ENCODE measurements at places on chromosomes 5 and 9.

GRCh38 chr9:79134654-79135053, 437.1 kb upstream of the TLE4 start:
- no peak for DNase-seq

GRCh38 chr5:31477516-31477915, 54.4 kb downstream of the DROSHA start:
- no peak for DNase-seq

DNA sequence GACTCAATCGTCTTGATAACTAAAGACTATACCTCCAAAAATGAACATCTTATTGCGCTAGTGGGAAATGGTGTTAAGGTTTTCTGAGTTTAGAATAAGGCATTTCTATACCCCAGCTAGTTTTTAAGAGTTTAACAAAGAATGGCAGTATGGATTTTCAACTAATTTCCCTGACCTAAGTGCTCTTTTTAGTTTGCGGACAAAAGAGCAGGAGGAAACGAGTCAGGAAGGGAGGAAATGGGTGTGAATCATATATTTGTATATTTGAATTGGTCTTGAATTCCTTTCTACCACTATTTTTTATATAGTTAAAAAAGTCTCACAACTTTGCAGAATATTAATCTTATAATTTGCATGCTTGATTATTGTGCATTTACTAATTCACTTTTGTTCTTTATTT, 516.3 kb upstream of the ZNF608 start:
- DNase-seq = no peak

DNA sequence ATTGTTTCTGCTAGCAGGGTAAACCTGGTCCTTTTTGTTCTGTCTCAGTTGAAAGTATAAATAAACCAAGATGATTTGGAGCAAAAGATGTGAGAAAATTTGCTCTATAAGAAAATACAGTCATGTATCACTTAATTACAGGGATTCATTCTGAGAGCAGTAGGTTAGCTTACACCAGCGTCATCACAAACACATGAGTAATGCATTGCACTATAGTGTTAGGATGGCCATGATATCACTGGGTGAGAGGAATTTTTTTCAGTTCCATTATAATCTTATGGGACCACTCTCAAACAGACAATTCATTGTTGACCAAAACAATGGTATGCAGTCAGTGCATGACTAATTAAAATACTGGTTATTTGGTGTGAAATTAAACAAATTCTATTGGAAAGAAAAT, 430.9 kb downstream of the CHSY3 start:
- no peak for DNase-seq

DNA sequence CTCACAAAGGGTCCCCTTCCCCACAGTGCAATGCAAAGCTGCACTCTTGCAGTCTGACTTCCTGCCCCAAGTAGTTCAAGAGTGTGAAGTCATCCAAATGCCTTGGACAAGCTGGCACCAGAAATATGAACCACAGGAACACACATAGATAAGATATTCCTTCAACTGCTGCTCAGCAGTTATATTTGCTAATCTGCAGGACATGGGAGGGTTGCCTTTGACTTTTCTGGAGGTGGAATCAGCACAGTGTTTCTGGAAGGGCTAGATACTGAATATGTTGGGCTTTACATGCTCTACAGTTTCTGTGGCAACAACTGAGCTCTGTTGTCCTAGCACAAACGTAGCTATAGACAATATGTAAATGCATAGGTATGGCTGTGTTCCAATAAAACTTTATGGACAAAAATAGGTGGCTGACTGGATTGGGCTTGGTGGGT, 96.7 kb upstream of the PCA3 start:
- no peak for DNase-seq

GRCh38 chr5:140055152-140055551, 12.1 kb upstream of the NRG2 start:
- DNase-seq = no peak

- no peak for DNase-seq
Observed at GRCh38 chr5:38008198-38008597, 168.4 kb upstream of the GDNF start.

GRCh38 chr9:90523958-90524357, 118.7 kb downstream of the DIRAS2 start:
- DNase-seq = no peak

DNA sequence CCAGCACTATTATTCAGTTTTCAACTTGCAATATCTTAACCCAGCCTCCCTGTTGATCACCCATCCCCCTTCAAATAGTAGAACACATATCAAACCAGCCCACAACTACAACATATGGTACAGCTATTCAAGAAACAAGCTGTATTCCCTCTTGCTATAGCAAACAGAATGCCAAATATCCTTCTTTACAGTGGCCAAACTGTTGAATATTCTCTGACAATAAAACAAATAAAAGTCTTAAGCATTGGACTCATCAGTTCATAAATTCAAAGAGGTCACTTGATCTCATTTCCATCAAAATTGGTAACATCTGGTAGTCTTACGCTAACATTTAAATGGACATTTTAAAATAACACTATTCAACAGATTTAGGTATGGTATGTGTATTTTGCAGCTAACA, 350.8 kb downstream of the EFNA5 start:
- no peak for DNase-seq

DNA sequence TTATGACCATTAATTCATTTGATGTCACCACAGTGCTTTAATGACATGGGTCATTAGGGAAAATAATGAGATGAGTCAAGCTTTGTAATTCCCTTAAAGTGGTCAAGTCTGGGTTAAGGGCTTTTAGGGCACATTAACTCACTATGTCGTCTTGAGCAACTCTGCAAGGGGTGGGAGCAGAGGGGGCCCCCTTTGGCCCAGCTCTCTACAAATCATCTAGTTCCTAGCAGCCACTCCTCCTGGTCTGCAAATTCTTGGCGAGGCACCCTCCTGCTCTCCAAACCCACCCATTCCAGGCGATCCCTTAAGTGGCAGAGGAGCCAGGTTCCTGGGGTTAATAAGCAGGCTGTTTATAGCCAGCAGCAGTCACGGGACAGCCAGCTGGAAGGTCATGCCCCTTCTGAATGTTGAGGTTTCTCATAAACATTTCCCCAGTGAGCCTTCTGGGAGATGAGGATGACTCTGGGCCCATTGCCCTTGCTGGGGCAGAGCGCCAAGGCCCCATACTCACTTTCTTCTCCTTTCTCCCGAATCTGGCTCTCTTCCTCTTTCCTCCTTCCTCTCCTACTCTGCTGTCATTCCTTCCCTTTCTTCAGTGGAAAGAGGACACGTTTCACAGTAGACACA, 14.3 kb upstream of the GPX3 start:
- no peak for DNase-seq

GRCh38 chr9:91044354-91044753, 242.7 kb downstream of the SYK start:
- no peak for DNase-seq

GRCh38 chr5:154271936-154272514, 81.5 kb downstream of the GALNT10 start:
- DNase-seq = no peak

DNA sequence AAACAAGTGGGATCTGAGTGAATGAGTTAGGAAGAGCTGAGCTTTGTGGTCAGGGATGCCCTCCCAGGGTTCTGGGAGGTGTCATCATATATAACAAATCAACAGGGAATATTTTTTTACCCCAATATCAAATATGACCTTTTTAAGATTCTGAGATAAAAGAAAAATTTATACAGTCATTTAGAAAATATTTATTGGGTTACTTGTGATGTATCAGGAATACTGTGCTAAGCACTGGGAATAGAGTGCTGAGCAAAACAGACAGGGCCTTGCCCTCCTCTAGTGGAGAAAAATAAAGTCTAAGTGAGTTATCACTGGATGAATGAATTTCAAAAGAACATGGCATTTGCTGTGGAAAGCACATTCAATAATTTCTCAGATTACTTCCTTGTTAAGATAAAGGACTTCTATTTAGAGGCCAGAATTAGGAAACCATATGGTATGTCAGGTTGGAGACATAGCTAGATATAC, 102.9 kb downstream of the BOD1 start:
- no peak for DNase-seq

GRCh38 chr5:160773646-160774410, 78.2 kb downstream of the ATP10B start:
- no peak for DNase-seq

GRCh38 chr5:19531374-19531952, 456.5 kb downstream of the CDH18 start:
- DNase-seq = peak; percentile 15

DNA sequence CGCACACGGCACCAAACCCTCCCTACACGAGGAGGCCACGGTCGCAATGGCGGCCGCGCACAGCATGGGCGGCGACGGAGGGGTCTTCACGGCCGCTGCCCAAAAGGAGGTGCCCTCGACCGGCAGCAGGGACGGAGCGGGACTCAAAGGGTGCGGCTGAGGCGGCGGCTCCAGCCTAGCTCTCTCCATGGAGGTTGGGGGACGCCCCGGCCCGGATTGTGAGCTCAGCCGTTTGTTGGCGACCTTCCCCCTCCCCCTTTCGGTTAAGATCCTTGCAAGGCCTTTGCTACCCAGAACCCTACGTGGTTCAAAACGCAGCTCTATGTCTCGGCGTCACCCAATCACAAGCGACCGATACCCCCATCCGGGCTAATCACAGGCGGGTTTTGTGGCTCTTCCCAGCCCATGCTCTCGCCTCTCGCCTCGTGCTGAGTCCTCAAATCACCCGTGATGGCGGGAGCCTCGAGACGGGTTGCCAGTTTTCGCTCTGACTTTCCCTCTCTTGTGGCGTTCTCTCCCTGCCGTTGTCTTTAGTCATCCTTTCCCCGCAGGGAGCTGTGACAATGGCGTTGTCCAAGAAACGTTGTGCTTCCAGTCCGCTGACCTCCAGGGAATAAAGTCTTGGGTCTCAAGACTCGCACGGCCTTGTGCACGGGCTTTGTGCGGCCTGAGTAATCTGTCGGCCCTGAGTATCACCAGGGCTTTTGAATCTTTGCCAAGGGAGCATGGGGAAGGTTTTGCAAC, 19.5 kb downstream of the C5orf52 start:
- DNase-seq = no peak

DNA sequence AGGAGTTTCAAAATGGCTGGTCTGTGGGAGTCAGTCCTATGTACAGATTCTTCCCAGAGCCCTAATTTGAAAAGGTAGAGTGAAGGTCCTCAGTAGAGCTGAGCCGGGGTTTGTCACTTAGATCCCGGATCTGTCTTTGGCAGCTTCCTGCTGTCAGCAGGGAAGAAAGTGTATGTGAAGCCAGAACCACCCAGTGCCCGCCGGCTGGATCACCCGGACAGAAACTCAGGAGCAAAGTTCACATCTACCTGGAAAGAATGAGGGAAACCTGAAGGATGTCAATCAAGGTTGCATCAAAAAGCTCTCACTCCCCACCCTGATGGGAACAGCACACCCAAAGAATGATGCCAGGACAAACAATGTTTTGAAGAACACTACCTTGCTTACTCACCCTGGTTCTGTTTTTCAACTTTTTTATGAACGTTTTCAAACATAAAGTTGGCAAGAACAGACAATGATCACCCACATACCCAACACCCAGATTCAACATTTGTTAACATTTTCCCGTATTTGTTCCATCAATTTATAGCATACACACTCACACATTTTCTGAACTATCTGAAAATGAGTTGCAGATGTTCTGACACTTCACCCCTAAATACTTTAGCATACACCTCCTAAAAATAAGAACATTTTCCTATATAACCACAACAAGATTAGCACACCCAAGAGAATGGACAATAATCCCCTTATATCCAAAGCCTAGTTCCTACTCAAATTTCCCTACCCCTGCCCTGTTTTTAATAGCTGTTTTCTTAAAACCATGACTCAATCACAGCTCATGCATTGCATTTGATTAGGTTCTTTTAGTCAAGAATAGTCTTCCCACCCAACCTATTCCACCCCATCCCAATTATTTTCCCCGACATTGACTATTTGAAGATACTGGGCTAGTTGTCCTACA, 133.9 kb downstream of the LHFPL2 start:
- DNase-seq = no peak

DNA sequence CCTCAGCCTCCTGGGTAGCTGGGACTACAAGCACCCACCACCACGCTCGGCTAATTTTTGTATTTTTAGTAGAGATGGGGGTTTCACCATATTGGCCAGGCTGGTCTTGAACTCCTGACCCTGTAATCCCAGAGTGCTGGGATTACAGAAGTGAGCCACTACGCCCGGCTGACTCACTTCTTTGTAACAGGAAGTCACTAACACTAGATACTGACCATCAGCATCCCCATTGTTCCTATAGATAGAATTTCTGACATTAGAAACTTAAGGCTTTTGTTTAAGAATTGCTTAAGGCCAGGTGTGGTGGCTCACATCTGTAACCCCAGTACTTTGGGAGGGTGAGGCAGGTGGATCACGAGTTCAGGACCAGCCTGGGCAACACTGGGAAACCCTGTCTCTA, 42.2 kb downstream of the LEAP2 start:
- no peak for DNase-seq

GRCh38 chr9:91825422-91825821, 124.6 kb downstream of the ROR2 start:
- DNase-seq = no peak

DNA sequence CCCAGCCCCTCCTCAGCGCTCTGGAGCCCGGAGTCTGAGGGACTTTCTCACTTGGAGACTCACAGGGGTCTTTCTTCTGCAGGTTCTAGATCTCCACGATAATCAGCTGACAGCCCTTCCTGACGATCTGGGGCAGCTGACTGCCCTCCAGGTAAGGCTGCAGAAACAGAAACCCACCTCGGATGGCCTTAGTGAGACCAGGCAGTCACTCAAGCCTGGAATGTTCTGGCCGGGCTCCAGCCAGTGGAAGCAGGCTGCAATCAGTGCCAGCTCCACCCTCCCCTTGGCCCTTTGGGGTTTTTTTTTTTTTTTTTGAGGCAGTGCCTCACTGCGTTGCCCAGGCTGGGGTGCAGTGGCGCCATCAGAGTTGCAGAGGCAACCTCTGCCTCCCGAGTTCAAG, 7.6 kb downstream of the LRSAM1 start:
- DNase-seq = no peak

DNA sequence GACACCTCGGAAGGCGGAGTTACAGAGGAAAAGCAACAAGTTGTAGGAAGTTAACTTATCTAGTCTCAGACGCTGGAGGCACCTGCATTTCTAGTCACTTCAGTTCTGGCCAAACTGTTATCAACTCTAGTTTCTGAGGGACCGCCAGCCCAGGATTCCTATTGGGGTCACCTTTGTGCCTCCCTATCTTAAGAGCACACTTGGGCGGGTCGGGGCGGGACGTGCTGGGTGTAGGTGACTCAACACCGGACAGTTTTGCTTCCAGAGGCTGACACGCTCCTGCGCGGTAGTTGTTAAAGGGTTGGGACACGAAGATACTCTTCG, 679 bp upstream of the KDM4C start:
- peak; percentile 83 for DNase-seq

DNA sequence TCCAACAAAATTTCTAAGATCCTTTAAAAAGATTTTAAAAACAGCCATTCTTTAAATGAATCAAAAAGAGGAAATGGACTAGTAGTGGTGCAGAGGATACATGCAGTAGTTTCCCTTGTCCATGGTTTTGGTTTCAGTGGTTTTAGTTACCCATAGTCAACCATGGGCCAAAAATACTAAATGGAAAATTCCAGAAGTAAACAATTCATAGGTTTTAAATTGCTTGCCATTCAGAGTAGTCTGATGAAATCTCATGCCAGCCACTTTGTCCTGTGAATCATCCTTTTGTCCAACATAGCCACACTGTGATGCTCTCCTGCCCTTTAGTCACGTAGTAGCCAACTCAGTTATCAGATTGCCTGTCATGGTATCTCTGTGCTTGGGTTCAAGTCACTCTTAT, 286.1 kb downstream of the ANXA1 start:
- no peak for DNase-seq

- no peak for DNase-seq
Observed at GRCh38 chr5:169450464-169450863, 133.1 kb upstream of the SPDL1 start.
